ENCODE measurements at places on chromosomes 7 and 10. TPM values are rescaled to one million over a fixed set of nuclear protein-coding genes. Genes with fewer than 3 reads are reported as not detected.
A peak's percentile ranks its signal among the peaks of the same experiment; 100 is the strongest.

DNA sequence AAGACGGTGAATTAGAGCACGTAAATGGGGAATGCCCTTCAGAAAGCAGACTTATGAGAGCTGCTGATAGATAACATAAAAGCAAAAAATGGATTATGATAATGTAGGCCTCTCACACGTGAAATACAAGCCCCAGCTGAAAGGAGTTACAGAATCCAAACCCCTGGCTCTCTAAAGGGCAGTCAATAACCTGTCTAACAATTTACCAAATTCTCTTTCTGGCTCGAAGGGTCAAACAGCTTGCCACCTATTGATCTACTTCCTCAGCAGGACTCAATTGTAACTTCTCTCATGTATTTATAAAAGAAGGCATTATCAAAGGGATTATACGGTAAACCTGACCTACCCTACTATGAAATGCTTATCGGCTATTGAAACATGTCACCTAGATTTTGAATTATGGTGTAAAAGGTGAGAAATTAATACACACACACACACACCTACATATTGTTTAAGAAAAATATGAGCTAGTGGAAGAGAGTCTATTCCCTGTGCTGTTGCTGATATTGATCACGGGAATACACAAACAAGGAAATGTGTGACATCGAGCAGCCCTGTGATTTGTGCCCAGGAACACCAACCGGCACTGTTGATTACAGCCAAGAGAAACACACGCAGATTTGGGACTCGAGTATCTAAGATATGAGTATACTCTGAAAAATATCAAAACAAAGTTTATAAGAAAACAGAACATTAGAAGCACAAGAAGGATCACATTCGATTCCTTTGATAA is 135.6 kb upstream of the NEBL start:
- no peak for DNase-seq
- H3K27ac ChIP-seq: no peak overlapping the region

MBL2 gene
- total RNA-seq: 0.16 TPM

GRCh38 chr10:132679640-132680039 is 106.3 kb downstream of the NKX6-2 start:
- DNase-seq: peak; percentile 10
- no peaks in the 10 kb centered on the region for H3K27me3 ChIP-seq
- no peak overlapping the region for H3K4me3 ChIP-seq
- no peaks in the 10 kb centered on the region for H3K36me3 ChIP-seq

DNA sequence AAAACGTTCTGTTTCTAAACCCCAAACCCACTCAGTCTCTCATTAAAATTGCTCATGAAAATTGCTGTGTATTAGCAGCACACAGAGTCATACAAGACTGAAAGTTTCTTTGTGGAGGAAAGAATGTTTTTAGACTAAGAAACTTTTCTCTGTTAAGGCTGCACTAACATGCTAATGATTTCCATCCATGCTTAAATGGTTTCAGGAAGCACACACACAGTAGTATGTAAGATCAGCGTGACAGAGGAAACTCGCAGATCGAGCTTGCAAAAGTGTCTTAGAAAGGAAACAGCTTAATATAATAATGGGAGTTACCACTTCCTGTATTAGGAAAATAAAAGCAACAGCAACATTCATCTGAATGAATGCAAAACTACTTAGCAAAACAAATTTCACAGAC is 112.7 kb downstream of the ICA1 start:
- H3K36me3 ChIP-seq: no peaks in the 10 kb centered on the region
- H3K4me1 ChIP-seq: peaks cover 10% of the 10 kb centered on the region
- no peaks in the 10 kb centered on the region for H3K27me3 ChIP-seq
- no peak overlapping the region for H3K4me3 ChIP-seq
- no peak for DNase-seq
- H3K27ac ChIP-seq: no peak overlapping the region

- no peaks in the 10 kb centered on the region for H3K4me1 ChIP-seq
- H3K4me3 ChIP-seq: no peak overlapping the region
- H3K27ac ChIP-seq: no peak overlapping the region
- H3K36me3 ChIP-seq: no peaks in the 10 kb centered on the region
- no peaks in the 10 kb centered on the region for H3K27me3 ChIP-seq
These were observed 95.0 kb upstream of the SLC26A5 start for GRCh38 chr7:103541026-103541425.

GRCh38 chr10:3889961-3890522 is 105.0 kb upstream of the KLF6 start:
- peaks cover 17% of the 10 kb centered on the region for H3K4me1 ChIP-seq
- no peak overlapping the region for H3K4me3 ChIP-seq
- H3K27me3 ChIP-seq: no peaks in the 10 kb centered on the region
- H3K27ac ChIP-seq: no peak overlapping the region
- no peaks in the 10 kb centered on the region for H3K36me3 ChIP-seq

Measured in testis (tissue), 5 donors.